ENCODE measurements at places on chromosomes 6 and 20.

GRCh38 chr6:6008648-6009421 lies 2.1 kb upstream of the NRN1 start:
- DNase-seq = peak; percentile 86

DNA sequence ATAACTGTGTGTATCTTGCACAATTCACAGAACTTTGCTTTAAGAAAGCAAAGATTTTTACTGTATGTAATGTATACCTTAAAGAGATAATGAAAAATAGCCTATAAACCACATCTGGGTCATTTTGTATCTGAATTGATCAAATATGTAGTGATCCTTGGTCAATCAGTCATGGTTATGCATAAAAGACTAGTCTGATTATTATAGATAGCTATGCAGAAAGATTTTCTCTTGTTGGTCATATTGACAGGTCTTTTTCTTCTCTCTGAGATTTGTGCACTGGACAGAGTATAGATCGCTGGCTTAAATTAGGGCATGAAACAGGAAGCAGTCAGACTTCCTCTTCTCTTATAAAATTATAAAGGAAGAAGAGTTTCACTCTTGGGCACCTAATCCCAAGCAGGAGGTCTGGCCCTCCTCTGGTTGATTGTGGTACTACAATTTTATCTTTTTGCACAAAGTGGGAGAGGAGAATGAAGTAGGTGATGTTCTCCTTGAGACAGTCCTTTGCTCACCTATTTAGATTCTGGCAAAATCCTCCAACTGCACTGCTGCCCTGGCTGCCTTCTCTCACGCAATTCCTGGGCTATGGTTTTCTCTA lies 380.9 kb upstream of the RGS17 start:
- DNase-seq = peak; percentile 18

GRCh38 chr6:161745594-161746141 lies 471.8 kb upstream of the AGPAT4 start:
- no peak for DNase-seq

- no peak for DNase-seq
These were observed 5.8 kb upstream of the GPR31 start for GRCh38 chr6:167163476-167164011.

DNA sequence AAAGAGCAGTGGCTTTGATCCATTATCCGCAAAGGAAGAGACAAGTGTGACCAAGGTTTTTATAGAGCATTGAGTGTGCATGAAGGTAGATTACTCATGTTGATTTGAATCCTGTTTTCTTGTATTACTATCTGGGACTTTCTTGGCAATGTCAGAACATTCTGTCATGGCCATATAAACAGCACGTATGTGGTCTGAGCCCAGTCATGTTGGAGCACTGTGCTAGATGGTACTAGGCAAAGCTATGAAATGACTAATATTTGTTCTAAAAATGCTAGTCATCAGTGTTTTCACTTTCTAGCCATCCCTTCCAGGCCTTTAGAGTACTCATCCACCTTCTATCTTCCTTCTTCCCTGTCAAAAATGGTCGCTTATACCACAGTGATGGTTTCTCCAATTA lies 278.6 kb upstream of the FLRT3 start:
- no peak for DNase-seq

DNA sequence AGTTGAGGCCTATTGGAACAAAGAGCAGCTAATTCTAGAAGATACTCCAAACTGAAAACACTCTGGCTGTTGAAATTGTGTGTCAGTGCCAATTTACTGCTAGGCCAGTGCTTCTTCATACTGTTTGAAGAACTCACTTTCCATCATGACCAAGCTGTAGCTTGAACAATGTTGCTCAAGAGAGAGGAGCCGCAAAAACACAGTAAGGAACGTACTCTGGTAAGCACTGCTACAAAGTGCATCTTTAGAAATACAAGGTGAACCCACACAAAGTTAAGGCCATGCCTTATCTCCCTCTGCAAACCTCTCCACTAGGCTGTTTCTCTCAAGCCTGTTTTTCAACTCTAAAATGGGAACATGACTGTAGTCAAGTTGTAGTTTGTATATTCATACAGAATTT lies 74.5 kb upstream of the TULP1 start:
- no peak for DNase-seq

DNA sequence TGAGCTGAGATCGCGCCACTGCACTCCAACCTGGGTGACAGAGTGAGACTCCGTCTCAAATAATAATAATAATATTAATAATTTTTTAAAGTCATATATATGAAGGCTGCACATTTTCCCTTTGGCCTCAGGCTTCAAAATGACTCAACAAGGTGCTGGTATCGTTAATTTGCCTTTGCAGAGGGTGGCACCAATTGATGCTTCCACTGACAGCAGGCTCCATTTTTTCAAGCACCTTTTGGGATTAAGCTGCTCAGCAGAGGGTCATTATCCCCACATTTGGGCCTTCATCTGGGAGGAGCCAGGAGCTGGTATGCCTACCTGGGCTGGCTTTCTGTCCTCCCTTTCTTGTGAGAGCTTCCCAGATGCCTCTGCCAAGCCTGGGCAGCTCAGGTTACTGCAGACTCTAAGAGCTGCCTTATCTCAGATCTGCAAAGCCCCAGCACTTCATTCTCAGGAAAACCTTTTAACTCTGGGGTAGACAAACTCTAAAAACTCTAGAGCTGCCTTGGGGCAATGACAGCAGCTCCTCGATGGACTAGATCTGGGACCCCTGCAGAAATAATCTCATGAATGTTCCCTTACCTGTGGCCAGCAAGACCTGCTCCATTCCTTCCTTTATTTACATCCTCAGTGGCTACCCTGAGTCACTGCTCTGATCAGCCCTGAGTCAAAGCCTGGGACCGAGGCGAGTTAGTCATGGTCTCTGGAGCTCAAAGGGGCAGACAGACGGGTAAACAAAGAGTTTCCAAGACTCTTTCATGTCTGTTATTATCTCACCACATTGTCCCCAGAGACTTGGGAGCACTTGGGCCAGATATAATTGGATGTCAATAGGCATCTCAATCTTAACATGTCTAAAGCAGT lies 80.0 kb upstream of the EYA2 start:
- peak; percentile 82 for DNase-seq

GRCh38 chr20:18738888-18739287 lies 74.7 kb upstream of the SCP2D1 start:
- DNase-seq = no peak

- DNase-seq = no peak
These were observed 297.2 kb downstream of the CDH26 start for GRCh38 chr20:60255415-60255814.

DNA sequence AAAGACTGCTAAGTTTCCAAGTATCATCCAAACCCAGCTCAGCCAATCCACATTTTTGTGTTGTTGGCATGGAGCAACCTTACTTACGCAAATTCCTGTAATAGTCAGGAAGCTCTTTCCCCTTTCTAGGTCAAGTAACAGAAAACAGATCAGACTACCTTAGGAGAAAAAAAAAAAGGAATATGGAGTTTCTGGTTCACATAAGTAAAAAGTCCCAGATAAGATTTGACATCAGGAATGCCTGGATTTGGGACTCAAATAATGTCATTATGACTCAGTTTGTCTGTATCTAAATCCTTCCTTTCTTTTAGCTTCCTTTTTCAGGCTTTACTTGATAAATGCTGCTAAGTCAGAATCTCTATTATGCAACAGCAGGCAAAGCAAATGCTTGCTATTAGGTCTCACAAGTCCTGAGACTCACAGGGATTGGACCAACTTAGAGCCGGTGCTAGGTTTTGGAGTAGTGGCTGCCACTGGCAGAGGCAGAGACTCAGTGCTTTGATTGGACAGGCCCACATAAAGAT lies 44.5 kb downstream of the NCOA7 start:
- DNase-seq = no peak

- no peak for DNase-seq
These were observed 56.7 kb downstream of the ISM1 start for GRCh38 chr20:13277663-13278295.

GRCh38 chr6:135937106-135937505 lies 85.6 kb downstream of the PDE7B start:
- no peak for DNase-seq

DNA sequence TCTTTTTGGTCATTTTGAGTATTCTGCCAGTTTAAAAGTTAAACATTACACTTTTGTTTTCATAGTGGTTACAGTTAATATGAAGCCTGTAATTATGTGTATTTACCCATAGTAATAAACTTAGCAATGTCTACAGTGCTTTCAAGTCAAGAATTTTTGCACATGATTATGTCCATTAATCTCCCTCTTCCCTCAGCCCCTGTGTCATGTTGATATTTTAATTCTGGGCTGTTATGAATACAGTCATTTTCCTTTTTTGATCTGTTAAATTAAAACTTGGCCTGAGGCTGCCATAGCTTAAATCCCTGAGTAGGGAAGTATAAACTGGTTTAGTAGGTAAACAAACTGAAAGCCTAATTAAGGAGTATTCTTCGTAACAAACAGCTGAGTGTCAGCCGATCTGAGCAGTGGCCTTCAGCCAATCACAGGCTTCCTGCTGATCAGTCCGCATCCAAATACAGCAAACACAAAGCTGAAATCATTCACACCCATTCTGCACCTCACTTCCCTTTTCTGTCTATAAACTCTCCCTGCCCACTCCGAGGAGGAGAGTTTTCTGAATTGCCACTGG lies 9.5 kb upstream of the SFT2D1 start:
- no peak for DNase-seq

GRCh38 chr6:158803733-158804143 lies 15.4 kb downstream of the EZR start:
- no peak for DNase-seq

- no peak for DNase-seq
These were observed 1.5 kb downstream of the HLA-DOA start for GRCh38 chr6:33007831-33008400.

DNA sequence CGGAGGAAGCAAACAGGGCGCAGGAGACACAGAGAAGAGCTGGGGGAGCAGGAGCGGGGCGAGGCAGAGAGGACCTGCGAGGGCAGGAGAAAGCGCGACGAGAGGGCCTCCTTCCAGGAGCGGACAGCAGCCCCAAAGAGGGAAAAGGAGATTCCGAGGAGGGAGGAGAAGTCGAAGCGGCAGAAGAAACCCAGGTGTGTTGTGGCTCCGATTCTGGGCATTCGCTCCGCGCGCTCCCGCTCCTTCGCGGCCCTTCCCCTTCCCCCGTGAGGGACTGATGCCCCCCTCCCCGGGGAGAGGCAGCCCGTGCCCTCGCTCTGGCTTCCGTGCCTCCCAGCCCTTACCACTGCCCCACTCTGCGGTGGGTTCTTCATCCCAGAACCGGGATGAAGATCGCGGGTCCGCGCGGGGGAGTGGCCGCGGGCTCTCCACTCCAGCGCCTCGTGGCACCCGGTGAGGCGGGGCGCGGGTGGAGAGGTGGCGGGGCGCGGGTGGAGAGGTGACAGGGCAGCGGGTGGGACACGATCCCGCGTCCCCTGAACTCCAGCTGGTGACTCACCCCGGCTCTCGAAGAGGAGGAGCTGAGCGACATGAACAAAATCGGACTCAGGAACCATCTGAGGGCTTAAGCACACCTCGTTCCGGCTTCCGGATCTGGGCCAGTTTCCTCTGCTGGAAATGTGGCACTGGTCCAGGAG lies 22.4 kb downstream of the TMC2 start:
- DNase-seq = no peak

- no peak for DNase-seq
These were observed 2.5 kb upstream of the POU3F2 start for GRCh38 chr6:98831959-98832283.

- DNase-seq = no peak
These were observed 11.5 kb downstream of the PYGB start for GRCh38 chr20:25259358-25259757.

DNA sequence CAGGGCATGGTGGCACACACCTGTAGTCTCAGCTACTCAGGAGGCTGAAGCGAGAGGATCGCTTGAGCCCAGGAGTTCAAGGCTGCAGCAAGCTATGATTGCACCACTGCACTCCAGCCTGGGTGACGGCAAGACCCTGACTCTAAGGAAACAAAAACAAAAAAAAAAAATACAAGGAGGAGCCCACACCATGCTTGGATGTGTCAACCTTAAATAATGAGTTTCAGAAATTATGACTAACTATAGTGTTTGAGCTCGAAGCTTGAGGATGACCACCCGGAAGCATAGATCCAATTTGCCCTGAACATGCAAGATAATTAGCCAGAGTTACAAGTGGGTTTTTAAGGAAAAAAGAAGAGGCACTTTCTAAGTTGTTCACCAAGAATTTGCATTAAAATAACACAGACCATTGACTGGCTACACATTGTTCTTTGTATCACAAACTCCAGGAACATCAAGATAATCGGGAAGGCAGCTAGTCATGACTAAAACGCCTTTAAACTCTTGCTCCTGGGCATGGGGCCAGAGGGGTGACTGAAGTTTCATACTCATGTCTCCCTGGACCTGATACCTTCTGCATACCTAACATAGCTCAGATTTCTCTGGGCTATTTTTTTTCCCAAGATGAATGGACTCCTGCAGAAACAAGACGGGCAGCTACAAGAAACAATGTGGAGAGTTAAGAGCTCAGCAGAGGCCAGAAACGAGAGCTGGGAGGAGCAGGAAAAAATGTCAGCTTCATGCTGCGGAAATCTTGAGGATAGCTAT lies 289.6 kb downstream of the PREX1 start:
- DNase-seq = peak; percentile 44

GRCh38 chr20:32445539-32446273 lies 87.6 kb downstream of the ASXL1 start:
- DNase-seq = no peak

- DNase-seq = no peak
These were observed 868 bp downstream of the SAMD10 start for GRCh38 chr20:63978319-63979228.

- no peak for DNase-seq
These were observed 70.0 kb downstream of the GFOD1 start for GRCh38 chr6:13417431-13417830.

- DNase-seq = no peak
These were observed 42.9 kb upstream of the LRFN2 start for GRCh38 chr6:40630051-40630450.

- DNase-seq = no peak
These were observed 94.0 kb downstream of the NOL4L start for GRCh38 chr20:32490942-32491763.

DNA sequence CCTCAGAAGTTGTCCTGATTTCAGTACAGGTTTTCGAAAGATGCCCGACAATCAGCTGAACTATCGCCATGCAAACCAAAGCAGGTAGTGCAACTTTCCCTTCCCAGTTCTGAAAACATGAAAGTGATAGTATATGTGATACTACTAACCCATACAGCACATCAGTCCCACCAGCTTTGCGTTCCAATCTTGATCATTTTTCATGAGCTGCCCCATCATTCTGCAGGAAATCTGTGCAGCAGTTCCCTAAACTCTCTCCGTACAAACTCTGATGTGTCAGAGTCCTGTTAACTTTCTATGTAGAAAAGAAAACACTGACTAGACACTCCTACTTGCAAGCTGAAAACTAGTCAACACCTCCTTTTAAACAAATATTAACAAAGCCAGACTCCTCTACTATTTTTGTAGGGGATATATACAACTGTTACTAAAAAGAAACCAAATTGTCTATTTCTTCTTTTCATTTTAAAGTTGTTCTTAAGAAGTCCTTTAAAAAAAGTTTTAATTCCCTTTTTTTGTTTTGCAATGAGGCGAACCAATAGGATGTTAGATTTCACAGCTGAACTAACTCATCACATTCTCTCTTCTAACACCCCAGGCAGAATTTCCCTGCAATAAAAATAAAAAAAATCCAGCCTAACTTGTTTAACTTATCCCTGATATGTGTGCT lies 99.6 kb upstream of the DST start:
- no peak for DNase-seq

GRCh38 chr6:36916126-36916525 lies 30.4 kb downstream of the C6orf89 start:
- no peak for DNase-seq
